ENCODE measurements at places on chromosomes 16 and 17.

DNA sequence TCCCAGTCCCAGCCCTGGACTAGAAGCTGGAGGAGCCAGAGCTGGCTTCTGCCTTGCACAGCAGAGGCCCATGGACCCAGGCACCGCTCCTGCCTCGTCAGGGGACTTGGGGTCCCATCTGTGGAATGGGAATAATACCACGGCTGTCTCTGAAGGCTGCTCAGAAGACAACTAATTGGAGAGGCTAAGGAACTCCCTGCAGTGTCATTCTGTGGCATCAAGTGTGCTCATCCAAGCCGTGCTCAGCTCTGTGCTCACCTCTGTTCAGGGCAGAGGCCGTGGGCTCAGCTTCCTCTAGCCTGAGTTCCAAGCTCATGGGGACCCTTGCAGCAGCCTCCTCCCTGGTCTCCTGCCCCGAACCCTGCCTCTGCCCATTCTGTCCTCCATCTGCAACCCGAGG, 31.8 kb downstream of the BEAN1 start:
- no peak for DNase-seq

DNA sequence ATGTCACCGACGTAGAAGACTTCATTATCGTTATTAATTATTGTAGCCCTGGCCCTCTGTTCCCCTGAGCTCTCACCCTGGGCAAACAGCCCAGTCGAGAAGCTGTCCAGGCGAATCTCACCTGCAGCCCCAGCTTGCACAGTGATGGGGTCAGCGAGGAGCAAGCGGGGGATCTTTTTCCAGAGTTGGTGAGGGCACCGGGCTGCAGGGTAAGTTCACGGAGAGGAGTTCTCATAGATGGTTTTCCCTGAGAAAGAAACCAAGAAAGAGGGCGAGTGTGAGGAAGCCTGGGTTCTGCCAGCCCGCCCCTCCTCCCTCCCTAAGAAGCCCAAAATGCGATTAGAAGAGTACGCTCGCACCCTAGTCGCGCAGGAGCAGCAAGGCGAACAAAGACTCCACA, 436 bp downstream of the SPAG5 start:
- DNase-seq: no peak

DNA sequence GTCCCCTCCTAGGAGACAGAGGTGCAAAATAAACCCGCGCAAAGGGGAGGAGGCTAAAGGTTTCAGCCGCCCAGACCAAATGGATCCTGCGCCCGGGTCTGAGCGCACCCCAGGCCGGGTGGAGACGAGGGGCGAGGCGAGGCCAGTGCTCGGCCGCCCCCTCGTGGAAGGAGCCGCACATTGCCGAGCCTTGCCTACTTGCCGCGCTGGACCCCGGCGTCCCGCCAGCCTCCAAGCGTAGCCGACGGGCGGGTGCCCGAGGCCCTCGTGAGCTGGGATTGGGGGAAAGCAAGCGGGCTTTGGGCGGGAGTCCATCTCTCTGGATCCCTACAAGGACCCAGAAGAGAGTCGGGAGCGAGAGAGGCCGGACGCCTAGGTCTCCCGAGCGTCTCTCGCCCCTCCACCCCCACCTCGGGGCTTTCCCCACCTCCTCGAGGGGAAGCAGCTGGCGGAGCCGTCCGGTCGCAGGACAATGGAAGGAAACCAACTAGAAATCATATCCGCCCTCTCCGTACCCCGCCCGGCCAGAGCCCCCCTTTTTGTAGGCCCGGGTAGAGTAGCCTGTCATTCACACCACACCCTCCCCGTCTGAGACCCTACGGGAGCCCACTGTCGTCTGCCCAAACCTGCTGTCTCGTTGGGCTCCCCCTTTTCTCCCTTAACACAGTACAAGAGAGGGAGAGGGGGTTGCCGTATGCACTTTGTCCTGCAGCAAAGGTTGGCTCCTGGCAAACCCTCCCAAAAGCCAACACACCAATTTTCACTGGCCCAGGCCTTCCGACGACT, 664 bp upstream of the BCL6B start:
- peak; percentile 12 for DNase-seq

- DNase-seq: no peak
Observed at GRCh38 chr17:29138971-29139691, 41.1 kb downstream of the MYO18A start.

GRCh38 chr17:82787081-82787848, 35.4 kb downstream of the TBCD start:
- no peak for DNase-seq

GRCh38 chr16:84503751-84504395, 586 bp downstream of the MEAK7 start:
- DNase-seq: no peak

GRCh38 chr16:50040710-50041109, 15.7 kb downstream of the CNEP1R1 start:
- no peak for DNase-seq

- peak; percentile 56 for DNase-seq
Observed at GRCh38 chr17:29588562-29589411, 661 bp downstream of the GIT1 start.

Measured in NK-92 treated with Interleukin-12 subunit alpha and Interleukin-12 subunit beta, amount 100 ng/mL, for 24 hours (cell line).